Retina (tissue), 1 donor: ENCODE measurements at places on chromosomes 2 and 18.

DNA sequence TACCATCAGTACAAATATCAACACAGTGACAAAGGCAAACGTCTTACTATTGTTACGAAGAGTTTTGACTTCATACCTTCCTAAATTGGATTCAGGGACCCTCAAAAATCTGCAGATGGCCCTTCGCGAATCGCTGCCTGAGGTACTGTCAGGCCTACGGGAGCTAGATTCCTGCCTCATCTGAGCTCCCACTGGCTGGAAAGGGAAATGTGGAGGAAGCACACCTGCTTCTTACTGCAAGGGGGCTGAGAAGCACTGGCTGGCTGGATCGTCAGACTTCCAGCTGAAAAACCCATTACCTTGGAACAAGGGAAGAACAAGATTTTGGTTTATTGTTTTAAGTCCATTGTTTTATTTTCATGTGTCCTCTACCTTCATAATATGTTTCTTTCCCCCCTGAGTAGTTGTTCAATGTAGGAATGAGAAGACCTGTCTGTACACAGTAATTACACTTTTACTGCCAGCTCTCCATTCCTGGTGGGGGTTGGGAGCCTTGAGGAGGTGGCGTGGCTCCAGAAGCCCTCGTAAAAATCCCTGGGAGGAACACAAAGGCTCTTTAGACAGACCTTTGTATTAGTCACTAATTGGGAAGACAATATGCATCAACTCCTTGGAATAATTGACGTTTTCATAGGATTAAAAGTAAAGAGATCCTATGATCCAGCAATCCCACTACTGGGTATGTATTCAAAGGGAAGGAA is 124.1 kb upstream of the NOSTRIN start:
- DNase-seq: no peak

- no peak for DNase-seq
Observed at GRCh38 chr2:134193006-134193405, 60.9 kb upstream of the MGAT5 start.

DNA sequence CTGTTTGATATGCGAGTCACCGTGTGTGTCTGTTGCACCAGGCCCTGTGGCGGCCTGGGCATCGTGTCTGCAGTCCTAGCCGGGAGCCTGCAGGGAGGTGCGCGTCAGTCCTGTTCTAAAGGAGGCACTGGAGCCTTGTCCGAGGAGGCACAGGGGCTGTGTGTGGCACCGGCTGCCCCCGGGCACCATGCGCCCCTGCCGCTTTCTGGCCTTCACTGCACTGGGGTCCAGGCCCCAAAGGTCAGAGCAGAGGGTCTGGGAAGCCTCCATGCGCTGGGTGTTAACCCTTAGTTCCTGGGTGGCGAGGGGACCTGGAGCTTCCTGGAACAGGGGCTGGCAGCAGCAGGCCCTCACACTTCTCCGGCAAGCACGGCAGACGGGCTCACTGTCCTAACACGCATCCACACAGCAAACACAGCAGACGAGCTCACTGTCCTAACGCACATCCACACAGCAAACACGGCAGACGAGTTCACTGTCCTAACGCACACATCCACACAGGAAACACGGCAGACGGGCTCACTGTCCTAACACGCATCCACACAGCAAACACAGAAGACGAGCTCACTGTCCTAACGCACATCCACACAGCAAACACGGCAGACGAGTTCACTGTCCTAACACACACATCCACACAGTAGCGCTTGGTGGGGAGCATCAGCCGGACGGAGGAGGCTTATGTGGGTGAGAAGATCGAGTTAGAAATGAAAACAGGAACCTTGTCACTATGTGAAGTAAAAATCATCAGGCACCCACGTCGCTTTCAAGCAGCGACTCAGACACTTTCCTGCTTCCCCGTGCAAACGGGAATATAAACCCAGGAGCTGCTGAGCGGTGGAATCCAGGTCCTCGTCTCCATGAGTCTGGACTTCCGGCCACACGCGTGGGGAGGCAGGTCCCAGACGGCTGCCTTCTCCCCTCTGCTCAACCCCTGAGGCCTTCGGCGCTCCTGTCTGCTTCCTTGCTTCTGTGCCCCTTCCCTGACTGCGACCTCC is 65.3 kb downstream of the TPO start:
- no peak for DNase-seq

- DNase-seq: peak; percentile 93
Observed at GRCh38 chr2:100262555-100263320, 59.6 kb downstream of the LONRF2 start.

DNA sequence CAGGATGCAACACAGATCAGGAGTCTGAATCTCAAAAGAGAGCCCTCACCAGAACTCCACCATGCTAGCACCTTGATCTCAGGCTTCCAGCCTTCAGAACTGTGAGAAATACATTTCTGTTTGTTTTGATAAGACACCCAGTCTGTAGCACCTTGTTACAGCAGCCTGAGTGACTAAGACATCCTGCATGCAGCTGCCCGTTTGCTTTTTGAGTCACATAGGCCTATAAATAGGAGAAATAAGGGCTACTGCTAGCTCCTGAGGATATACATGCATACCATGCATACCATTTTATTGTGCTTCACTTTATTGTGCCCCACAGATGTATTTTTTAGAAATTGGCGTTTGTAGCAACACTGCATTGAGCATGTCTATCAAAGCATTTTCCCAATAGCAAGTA is 337.8 kb downstream of the CDH2 start:
- no peak for DNase-seq

GRCh38 chr18:37019157-37019827 is 190.4 kb downstream of the KIAA1328 start:
- DNase-seq: no peak

DNA sequence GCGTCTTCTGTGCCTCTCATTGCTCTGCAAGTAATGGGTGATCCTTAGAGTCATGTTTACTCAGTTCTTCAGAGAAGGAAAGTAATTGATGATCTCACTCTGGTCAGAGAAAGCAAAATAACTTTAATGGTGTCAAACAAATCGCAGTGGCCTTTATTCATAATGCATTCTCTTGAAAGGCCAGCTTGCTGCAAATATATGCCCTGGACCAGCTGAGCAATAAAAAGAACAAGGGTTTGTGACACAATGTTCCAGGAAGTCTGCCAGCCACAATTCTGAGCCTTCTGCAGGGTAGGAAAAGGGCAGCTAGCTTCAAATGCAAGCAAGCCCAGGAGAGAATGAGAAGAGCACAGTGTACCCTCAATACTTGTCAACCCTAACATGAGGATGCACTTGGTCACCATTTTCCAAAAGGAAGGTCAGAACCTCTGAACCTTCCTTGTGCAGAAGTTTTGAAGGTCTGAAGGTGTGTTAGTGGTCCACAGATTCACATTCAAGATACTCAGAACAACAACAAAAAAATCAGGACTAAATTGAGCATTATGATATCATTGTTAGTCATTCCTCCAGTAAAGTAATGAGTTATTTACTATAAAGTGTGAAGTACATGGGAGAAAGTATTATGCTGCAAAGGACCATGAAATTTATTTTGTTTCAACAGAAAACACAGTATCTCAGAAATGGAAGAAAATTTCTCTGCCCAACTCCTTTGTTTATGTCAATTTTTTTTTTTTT is 355.6 kb downstream of the PAX3 start:
- no peak for DNase-seq

DNA sequence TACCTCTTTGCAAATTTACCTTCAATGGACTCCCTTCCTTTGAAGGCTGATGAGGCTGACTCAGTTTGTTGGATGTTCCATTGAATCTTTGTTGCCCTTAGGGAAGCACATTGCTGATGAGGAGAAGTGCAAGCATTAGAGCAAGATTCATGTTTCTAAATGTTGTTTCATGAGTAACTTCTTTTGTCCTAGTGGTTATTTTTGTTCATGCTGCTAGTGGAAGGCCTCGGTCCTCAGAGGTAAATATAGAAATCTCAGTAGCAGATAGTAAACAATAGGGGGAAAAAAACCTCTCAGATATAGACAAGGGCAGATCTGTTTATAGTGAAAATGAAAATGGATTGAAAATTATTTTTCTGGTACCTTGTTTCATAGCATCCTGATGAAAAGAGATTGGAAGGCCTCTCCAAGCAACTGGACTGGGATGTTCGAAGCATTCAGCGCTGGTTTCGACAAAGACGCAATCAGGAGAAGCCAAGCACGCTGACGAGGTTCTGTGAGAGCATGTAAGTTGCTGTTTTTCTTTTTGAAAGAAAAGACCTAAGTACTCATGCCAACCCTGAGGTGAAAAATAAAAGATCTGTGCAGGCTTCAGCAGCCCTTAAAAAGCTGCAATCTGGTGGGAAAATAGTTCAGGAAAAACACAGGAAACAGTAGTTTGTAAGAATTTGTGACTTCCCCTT is 104.9 kb downstream of the CERS6 start:
- DNase-seq: no peak

- DNase-seq: no peak
Observed at GRCh38 chr2:555164-555922, 121.9 kb downstream of the TMEM18 start.

GRCh38 chr2:7146151-7146550 is 228.9 kb downstream of the RNF144A start:
- no peak for DNase-seq

DNA sequence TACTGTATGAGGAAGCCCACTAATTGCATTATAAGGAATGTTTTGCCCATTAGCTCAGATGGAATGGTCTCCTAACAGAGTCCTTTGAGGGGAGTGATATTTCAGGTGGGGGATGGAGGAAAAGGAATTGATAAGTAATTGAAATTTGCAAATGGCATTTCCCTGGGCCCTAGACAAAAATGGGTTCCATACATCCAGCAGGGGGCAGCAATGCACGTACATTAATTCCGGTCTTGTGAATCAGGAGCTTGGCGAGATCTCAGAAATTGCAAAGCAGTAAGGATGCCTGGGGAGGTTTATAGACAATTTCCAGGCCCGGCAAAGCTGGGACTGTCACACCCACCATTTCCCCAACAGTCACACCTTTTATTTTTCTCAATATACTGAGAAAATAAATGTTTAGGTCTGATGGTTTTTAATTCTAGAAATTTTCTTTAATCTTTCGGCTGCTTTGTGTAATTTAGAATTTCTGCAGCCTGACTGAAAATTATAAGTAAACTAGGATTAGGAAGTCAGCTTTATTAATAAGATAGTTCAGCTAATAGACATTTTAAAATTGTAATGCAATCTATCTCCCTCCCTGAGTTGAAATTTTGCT is 122.8 kb downstream of the LYPD1 start:
- peak; percentile 78 for DNase-seq

GRCh38 chr2:162058973-162059668 is 14.9 kb downstream of the DPP4 start:
- no peak for DNase-seq

GRCh38 chr2:242040681-242041080 is 171.2 kb downstream of the RTP5 start:
- DNase-seq: no peak

- no peak for DNase-seq
Observed at GRCh38 chr18:56884511-56884910, 233.4 kb downstream of the WDR7 start.

- DNase-seq: no peak
Observed at GRCh38 chr18:76379226-76380126, 115.6 kb downstream of the ZNF516 start.

DNA sequence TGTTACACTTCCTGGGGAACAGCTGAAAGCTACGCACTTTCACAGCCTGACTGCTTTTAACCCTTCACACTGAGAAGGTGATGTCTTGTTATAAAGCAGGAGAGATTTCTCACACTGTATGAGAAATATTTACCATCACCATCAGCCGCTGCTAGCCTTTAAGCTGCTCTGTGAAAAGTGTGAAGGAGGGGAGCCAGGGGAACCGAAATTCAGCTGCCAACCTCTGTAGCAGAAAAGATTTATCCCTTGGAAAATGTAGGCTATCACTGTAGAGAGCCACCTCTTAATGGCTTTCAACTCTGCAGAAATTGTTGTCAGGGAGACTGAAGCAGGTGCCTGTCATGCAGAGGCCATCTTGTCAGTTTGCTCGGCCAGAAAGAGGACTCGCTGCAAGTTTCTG is 145.3 kb downstream of the SP3 start:
- peak; percentile 60 for DNase-seq

GRCh38 chr2:215808996-215809395 is 204.4 kb downstream of the MREG start:
- no peak for DNase-seq

GRCh38 chr2:223386189-223386588 is 216.0 kb downstream of the SCG2 start:
- DNase-seq: no peak

GRCh38 chr2:191103774-191104173 is 47.0 kb downstream of the STAT4 start:
- no peak for DNase-seq

- DNase-seq: no peak
Observed at GRCh38 chr2:98800330-98801064, 69.6 kb upstream of the MGAT4A start.

- DNase-seq: peak; percentile 57
Observed at GRCh38 chr2:167756446-167756845, 490.9 kb downstream of the STK39 start.

GRCh38 chr2:62785216-62785615 is 79.7 kb downstream of the EHBP1 start:
- no peak for DNase-seq

DNA sequence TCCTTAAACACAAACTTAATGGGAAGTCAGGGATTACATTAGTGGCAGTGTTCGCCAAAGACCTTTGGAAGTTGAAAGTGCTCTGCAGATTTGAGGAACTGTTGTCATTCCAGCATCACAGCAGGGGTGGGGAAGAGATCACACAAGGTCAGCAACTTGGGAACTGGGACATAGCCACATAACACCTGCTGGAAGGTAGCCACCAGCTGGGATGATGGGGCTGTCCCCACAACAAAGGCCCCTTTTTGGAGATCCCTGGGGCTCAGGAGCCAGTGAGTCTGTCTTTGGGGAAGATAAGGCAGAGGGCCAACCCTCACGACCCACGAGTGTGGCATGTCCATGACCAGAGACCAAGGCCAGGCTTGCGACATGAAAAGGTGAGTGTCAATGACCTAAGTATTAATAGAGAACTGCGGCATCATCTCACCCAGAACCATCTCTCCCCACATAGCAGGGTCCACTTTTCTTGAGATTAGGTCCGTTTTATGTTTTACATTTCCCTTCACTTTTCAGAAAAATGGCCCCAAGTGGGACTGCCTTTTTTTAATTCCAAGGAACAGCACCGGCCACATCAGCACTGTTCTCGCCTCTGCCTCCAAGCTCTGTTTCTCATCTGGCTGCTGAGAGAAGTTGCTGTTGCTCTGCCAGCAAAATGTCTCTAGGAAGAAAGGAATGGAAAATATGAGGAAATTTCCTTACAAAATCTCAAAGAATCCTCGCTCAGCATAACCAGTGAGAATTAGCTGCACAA is 106.9 kb downstream of the GFPT1 start:
- no peak for DNase-seq

DNA sequence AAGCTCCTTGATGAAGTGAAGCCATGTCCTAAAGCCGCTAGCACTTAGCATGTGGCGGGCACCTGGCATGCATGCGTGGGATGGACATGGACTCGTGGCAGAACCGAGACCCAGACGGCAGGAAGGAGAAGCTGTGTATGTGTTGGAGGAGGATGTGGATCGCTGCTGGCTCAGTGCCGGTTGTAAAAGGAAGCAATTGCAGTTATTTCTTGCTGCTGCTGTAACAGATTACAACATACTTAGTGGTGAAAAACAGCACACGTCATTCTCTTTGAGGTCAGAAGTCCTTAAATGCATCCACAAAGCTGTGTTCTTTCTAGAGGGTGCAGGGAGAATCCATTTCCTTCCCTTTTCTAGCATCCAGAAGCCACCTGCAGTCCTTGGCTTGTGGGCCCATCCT is 74.6 kb downstream of the AGAP1 start:
- no peak for DNase-seq

- no peak for DNase-seq
Observed at GRCh38 chr2:239917957-239918481, 107.1 kb downstream of the NDUFA10 start.

- DNase-seq: no peak
Observed at GRCh38 chr2:229627728-229628127, 86.6 kb downstream of the DNER start.

GRCh38 chr2:202754936-202755335 is 116.6 kb downstream of the ICA1L start:
- DNase-seq: no peak
